Central memory CD4-positive, alpha-beta T cell (primary cell): ENCODE measurements at places on chromosomes 7 and 10.

GRCh38 chr7:17299483-17299991, 1.1 kb downstream of the AHR start:
- peak; percentile 40 for DNase-seq

- DNase-seq, result no peak
These were observed 119.8 kb downstream of the NKX6-2 start for GRCh38 chr10:132665946-132666704.

- DNase-seq, result no peak
These were observed 83.1 kb downstream of the STRA8 start for GRCh38 chr7:135316648-135317313.

DNA sequence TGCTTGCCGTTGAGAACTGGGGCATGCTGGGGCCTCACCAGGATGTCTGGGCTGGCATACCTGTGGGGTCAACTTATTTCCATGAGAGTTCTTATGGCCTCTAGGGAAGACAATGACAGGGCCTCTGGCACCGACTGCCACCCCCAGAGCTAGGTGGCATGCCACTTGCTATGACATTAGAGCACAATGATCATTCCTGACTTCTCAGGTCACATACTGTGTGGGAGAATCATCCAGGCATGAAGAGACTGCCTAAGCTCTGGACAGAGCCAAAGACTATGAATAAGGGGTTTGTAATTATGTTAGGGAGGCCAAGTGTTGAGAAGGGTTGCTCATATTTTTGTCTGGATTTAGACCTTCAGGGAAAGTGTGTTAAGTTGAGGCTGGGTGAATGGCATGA, 97.5 kb downstream of the PTPN20 start:
- no peak for DNase-seq

GRCh38 chr7:150973571-150974451, 4.3 kb downstream of the KCNH2 start:
- peak; percentile 58 for DNase-seq

DNA sequence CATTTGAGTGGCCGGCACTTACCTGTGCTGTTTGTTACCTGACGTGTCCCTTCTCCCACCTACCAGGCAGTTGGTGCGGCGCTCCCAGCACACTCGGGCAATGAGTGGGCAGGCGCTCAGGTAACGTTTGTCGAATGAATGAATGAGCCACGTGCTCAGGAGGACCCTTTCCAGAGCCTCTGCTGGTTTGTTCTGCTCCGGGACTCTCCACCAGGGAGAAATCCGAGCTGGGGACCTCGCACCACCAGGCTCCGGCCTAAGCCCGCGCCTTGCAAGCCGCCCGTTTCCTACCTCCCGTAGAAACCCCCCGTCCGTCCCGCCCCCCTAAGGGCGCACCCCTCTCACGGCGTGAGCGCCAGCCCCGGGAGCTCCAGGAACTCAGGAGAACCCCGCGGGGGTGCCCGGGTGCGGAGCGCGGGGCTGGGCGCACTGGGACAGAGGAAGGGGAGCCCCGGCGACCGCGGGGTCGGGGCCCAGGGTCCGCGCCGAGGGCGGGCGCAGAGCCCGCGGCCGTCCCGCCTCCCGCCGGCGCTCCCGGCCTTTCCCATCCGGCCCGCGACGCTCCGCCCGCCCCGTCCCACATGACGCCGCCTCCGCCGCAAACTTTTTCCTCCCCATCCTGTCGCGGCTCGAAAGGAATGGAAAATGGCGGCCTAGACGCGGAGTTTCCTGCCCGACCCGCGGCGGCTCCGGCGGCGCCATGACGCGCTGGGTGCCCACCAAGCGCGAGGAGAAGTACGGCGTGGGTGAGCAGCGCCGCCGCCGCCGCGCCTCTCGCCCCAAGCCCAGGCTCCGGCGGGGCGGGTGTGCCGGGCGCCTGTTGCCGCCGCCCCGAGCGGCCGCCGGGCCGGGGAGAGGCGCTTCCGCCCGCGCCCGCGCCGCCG, at the start of gene DOCK1:
Gene DOCK1 (plus strand): TSS at position 611 of the 884 bp plus-strand sequence. CDS start 90 bp downstream, at position 701.
- no peak for DNase-seq

- DNase-seq, result no peak
These were observed 32.9 kb downstream of the PPP2R2D start for GRCh38 chr10:131933696-131934086.

- DNase-seq, result no peak
These were observed at the start of gene HKDC1 for GRCh38 chr10:69220041-69220451. Gene HKDC1, plus strand, starts transcription at chr10:69220332. Its CDS starts 104 bp downstream, at chr10:69220436.

DNA sequence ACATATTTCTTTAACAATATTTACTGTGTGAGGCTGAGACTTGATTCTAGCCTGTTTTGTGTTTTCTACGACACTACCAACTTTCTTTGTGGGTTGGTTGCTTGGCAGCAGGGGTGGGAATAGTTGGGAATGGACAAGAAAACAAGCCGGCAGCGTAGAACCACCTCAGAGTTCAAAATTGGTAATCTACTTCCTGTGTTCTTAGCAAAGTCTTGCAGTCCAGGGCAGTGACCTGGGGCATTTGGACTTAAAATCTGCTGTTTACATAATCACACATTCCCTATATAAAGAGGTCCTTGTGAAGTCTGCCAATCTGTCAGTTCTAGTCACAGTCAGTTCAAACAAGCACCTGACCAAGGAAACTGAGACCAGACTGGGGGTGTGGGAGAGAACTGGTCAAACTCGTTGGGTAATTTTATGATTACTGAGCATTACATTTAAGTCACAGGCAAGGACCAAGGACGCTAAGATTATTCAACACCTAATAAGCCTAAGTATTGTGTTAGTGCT, 167.9 kb downstream of the CPEB3 start:
- DNase-seq, result no peak

- DNase-seq, result no peak
These were observed 193.3 kb upstream of the LYZL2 start for GRCh38 chr10:30822693-30823465.

- no peak for DNase-seq
These were observed 76.1 kb upstream of the CPXM2 start for GRCh38 chr10:123967626-123968243.

DNA sequence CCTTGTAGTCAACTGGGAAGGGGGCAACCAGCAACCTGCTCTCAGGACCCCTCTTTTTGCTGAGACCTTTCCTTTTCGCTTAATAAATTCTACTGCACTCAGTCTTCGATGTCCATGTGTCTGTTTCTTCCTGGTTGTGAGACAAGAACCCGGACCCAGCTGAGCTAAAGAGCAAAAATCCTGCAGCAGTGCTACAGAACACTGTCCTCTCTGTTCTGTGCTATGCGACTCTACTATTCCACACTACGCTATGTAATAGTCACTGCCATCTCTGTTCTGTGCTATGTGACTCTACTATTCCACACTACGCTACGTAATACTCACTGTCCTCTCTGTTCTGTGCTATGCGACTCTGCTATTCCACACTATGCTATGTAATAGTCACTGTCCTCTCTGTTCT, 34.3 kb downstream of the DIP2C start:
- DNase-seq, result no peak

DNA sequence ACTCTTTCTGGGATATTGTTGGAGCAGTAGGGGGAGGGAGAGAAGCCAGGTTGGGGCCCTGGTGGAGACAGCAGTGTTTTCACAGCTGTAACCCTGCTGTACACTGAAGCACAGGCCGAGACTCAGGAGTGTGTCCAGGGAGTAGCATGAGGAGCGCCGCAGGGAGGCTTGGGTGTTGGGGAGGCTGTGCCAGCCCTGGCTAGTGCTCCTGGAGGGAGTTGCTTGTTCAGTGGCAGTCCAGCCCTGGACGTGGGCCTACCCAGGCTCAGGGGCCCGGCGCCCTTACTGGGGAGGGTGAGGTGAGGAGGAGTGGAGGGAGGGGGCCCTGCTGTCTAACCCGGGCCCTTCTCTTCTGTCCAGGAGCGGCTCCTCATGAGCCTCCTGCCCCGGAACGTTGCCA, 35.9 kb downstream of the ADCY1 start:
- DNase-seq, result no peak

- DNase-seq, result no peak
These were observed 43.9 kb downstream of the HIP1 start for GRCh38 chr7:75694638-75695399.

GRCh38 chr10:15155978-15156656, 12.4 kb downstream of the NMT2 start:
- DNase-seq, result no peak

DNA sequence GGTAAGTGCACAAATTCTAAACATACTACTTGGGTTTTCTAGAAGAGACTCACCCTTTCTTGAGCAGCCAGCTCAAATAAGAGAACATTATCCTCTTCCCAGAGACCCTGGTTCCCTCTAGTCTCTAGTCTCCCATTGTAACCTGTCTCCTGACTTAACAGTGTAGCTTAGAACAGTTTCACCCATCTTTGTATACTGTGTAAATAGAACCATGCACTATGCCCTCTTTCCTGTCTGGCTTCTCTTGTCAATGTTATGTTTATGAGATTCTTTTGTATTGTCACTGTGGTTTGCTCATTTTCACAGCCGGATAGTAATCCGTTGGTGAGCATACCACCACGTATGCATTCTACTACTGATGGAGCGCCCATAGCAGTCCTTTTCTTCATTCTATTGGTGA, 227.4 kb upstream of the PLPP4 start:
- DNase-seq, result no peak

GRCh38 chr10:85284778-85285770, 956.7 kb downstream of the CCSER2 start:
- no peak for DNase-seq

- no peak for DNase-seq
These were observed 281.7 kb downstream of the PHTF2 start for GRCh38 chr7:78080241-78080640.

DNA sequence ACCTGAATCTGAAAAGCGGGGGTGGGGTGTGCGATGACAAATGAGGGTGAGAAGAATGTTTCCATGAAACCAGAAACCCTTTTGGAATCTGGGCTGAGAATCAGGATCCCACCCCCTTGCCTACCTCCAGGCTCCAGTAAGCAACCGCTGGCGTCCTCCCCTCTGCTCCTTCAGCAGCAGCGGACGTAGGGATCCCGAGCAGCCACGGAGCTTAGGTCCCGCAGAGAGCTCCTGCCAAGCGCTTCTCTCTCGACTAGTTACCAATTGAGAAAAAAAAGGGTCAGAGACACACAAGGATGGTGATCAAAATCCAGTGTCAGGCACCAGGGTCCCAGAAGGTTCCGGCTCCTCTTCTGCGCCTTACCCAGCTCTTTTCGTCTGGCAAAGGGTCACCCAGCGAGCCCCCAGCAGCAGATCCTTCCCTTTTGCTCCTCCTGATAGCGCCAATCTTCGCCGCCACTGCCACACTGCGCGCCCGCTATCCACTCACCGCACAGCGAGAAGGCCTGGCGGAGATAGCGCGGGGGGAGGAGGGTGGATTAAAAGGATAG, 733.5 kb downstream of the ZWINT start:
- no peak for DNase-seq

GRCh38 chr7:93375603-93376002, 143.4 kb downstream of the VPS50 start:
- no peak for DNase-seq

DNA sequence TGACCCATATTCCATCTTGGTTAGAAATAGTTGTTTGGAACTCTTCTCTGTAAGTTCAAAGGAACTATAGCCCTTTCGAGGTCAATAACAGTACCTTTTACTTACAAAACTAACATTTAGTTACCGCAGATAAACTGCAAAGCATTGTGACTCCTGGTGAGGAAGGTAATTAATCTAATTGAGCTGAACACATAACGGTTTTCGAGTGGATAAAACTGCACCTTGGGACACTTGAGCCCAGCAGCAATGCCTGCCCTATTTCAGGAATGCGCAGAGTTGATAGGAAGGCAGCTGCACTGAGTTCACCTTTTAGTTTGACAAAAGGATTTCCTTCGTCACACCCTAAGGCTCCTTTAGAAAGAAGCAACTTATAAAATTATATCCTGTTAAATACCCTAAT, 75.4 kb downstream of the JAZF1 start:
- DNase-seq, result no peak

- no peak for DNase-seq
These were observed 17.2 kb upstream of the NME8 start for GRCh38 chr7:37831244-37831643.

- no peak for DNase-seq
These were observed 24.9 kb upstream of the CARD11 start for GRCh38 chr7:3068530-3068929.

DNA sequence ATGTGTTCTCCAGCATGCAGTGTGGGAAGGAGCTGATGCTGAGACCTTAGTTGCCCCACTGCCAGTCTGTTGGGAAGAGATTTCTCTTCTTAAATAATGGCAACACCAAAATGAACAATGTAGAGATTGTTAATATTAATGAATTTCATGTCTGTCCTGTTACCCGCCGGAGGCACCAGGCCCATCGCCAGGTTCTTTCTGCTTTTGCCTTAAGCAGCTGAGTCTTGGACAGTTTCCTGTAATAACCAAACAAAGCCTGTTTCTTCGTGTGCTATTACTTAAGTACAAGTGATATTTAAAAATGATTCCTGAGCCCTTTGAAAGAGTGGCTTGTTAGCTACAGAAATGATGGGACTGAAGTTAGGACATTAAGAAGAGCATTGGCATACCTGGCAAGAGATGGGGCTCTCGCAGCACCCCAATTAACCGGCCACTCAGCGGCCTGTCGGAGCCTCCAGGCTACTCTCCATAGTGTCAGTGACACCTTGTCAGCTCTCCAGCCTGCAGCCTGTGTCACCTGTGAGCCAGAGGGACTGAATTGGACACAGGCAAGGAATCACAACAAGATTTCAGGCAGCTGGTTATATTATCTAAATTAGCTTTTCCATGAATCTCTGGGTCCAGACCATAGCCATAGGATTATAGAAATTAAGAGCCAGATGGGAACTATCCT, 142.0 kb downstream of the CELF2 start:
- DNase-seq, result no peak

GRCh38 chr10:57891201-57892006, 376.3 kb downstream of the IPMK start:
- DNase-seq, result no peak
